ENCODE measurements at places on chromosomes 7 and 10.

GRCh38 chr10:119491966-119492757 lies 50.4 kb downstream of the RGS10 start:
- DNase-seq: no peak

- no peak for DNase-seq
Measured at GRCh38 chr7:98238976-98239375, 13.1 kb downstream of the TECPR1 start.

DNA sequence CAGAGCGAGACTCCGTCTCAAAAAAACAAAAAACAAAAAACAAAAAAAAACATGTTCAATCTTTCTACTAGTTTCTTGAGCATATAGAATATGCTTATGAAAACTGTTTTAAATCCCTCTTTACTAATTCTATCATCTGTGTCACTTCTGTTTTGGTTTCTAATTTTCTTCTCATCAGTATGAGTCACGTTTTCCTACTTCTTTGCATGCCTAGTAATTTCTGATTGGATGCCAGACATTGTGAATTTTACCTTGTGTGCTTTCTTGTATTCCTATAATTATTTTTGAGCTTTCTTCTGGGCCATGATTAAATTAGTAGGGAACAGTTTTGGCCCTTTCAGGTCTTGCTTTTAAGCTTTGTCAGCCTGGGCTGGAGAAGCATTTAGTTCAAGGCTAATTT lies 9.9 kb downstream of the MICU1 start:
- no peak for DNase-seq

DNA sequence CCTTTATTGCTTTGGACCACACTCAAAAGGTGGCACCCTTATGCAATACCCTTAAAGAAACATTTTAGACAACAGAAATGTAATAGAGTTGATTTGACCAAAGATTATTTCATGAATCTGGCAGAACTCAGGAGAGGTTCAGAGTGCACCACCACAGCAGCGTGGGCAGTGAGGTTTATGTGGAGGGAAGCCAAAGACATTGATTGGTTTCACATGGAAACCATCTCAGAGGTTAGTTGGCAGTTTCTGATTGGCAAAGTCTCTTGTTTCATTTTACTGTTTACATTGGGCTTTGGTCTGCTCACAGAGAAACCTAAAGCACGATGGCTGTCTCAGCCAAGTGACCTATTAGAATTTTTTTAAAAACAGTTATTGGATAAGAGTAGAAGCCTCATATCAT lies 101.3 kb downstream of the SDHAF3 start:
- DNase-seq: no peak

- no peak for DNase-seq
Measured at GRCh38 chr7:130935564-130936157, 201.7 kb upstream of the KLF14 start.

Measured in stimulated activated naive B cell treated with anti-CD40 and anti-IgM and Interleukin-4, amounts not matched to agents 10 μg/mL and 1 μg/mL and 100 μg/mL, for 72 hours (primary cell).